ENCODE measurements at places on chromosomes 12 and 14. TPM values are rescaled to one million over a fixed set of nuclear protein-coding genes. Genes with fewer than 3 reads are reported as not detected.

TSPAN8 gene
- 39.6 TPM for total RNA-seq

WDHD1 gene
- total RNA-seq = 13.6 TPM

MLEC gene
- 77.4 TPM for total RNA-seq

OASL gene
- total RNA-seq = 0.17 TPM

MED13L gene
- 30.9 TPM for total RNA-seq

DNA sequence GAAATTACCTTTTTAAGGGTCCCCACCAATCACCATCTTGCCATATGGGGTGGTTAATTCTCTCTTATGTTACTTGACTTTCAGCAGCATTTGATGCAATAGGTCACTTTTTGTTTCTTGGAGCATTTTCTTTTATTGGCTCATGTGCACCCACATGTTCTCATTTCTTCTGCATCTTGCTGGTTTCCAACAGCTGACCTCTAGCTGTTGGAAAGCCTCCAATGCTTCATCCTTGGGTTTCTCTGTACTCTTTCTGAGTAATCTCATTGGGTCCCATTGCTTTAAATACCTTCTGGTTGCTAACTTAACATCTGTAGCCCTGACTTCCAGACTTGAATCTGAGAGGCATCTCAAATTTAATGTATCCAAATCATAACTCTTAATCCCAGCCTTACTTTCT is 116.8 kb downstream of the CRADD start:
- DNase-seq = no peak

- no peak for DNase-seq
These were observed 8.1 kb upstream of the RIC8B start for GRCh38 chr12:106766393-106766826.

DNA sequence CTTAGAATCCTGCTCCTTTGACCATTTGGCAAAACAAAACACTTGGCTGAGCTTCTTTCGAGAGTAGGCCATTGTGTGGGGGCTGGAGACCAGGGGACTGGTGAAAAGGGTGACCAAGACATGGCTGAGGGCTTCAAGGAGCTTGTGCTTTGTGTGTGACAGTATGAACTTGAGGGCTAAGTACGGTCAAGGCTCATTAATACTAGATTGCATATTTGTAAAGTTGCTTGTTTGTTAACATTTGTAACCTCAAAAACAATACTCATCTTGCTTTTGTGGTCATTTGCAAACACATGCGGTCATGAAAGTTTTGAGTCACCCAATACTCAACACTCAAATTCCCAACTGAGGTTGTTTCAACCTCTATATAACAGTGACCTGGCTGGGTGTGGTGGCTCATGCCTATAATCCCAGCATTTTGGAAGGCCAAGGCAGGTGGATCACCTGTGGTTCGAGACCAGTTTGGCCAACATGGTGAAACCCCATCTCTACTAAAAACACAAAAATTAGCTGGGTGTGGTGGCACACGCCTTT is 42.5 kb downstream of the ZFYVE26 start:
- no peak for DNase-seq

DNA sequence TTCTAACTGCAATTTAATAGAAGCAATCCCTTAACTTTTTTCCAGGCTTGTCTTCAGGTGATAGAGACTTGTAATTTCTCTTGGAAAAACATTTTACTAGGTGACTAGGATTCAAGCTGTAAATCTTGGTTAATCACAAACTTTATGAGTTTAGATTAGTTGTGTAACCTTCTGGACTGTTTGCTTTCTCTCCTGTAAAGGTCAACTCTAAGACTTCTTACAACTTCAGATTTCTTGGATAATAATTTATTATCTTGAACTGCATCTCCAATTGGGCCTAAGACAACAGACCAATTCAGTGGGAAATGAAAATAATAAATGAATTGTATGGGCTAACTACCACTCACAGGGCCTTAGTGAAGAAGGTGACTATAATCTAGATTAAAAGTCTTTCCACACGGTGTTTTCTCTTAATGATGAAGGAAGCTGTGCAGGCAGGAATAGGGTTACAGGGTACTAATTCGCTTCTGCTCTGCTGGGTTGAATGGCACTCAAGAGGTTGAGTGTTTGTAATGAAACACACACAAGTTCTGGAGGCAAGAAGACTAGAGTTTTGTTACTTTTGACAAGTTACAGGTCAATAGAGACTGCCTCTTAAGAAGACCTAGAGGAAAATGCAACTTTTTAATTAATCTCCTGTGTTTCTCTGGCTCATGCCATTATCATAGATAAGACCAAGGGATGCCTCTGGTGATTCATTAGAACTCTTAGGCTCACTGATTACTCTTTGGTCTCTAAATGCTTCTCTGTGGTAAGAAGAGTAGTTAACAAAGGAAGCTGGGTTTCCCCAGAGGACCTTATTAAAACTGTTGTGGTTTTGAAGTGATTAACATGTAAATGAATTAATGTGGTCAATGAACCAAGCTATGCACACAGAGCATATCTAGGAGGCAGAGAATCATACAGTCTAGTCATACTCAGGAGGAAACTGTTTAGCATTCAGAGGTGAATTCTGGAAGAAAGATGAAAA is 30.0 kb upstream of the OR4E1 start:
- DNase-seq = no peak

DNA sequence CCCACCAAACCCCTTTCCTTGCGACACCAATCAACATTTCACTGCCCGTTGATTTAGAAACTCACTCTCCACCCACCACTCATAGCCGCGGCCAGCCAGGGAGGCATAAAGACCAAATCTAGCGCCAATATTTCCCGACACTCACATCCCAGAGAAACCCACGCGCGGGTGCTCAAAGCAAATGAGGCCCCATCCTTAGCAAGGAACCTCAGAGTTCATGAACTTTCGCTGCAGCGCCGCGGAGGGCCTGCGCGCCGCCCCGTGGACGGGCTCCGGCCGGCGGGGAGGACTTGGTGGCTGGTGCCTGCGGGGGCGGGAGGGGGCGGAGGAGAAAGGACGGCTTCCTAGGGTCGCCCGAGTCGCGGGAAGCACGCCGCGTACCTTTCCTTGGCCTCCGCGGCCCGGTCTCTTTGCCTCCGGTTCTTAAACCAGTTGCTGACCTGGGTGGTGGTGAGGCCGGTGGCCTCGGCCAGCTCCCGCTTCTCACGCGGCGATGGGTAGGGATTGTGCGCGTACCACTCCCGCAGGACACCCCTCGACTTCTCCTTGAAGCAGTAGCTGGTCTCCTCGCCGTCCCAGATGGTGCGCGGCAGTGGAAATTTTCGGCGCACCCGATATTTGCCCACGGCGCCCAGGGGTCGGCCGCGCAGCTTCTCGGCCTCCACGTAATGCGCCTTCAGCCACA is 886 bp downstream of the SIX1 start:
- DNase-seq = no peak

DNA sequence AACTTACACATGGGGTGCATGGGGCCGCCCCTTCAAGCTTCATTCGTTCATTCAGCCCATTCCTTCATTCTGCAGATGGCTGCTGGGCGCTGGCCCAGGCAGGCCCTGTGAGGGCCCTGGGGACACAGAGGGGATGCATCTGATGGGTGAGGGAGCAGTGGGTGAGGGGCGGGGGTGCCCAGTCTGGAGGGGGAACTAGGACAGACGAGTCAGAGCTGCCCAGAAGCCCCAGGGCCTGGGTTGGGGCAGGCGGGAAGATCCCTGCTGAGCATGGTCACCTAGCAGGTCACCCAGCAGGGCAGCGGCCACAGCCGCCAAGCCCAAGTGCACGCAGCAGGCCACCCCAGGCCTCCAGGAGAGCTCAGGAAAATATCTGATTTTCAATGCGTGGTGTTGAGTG is 14.1 kb downstream of the TRMT61A start:
- DNase-seq = no peak
